Hematopoietic multipotent progenitor cell (in vitro differentiated cells): ENCODE measurements at places on chromosomes 1 and 21. TPM values are rescaled to one million over a fixed set of nuclear protein-coding genes. Genes with fewer than 3 reads are reported as not detected.

DNA sequence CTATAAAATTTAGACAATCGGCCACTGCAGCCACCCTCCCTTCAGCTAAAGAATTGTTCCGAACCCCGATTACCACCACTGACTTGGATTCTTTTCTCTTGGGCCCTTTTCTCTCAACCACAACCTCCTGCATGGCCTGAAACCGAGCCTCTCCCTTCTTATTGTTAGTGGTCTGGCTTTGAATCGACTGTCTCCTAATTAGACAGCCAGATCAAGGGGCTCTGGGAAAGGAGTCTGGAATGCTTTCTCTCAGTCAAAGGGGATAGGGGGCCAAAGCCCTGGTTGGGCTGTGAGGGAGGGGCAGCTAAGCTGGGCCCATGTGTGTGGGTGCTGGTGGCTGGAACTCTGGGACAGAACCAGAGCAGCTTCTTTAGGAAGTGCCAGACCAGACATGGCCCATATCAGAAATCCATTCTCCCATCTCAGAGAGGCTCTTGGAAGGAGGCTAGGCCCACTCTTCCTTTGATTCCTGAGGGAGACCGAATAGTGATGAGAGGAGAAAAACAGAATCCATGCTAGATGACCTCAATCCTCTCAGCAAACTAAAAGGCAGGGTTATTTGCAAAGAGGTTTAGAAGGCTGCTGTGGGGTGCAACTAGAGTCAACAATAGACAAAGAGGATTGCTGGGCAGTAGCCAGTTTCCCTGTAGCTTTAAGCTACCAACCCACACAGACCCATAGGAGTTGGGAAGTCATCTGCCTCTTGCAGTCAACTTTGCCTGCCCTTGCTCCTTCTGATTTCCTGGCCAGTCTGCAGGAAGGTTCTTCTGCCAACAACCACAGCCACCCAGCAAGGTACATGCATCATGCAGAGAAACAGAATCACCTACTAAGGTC lies 117.6 kb downstream of the AK5 start:
- no peak for DNase-seq

DNA sequence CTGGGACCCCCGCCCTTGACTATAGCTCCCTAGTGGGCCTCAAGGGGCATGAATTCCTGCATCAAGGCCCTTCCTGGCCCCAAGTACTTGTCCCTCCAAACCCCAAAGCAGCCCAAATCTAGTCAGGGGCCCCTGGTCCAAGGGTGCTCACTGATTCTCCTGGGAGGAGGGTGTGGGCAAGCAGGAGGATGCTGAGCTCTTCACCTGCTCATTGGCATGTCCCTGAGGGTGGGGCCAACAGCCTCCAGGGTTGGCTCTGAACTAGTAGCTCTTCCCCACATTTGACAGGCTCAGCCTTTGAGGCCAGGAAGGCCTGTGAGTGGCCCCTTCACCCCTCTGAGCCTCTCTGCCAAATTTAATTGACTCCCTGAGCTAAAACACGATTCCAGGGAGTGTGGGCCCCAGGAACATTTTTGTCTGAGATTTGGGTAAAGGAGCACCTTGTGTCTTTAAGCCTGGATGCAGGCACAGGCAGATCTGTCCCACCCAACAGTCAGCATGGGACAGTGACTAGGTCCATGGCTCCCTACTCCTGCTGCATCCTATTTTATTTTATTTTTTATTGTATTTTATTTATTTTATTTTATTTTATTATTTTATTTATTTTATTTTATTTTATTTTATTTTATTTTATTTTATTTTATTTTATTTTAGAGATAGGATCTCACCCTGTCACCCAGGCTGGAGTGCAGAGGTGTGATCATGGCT lies 11.0 kb upstream of the WNT9A start:
- DNase-seq, result no peak

DNA sequence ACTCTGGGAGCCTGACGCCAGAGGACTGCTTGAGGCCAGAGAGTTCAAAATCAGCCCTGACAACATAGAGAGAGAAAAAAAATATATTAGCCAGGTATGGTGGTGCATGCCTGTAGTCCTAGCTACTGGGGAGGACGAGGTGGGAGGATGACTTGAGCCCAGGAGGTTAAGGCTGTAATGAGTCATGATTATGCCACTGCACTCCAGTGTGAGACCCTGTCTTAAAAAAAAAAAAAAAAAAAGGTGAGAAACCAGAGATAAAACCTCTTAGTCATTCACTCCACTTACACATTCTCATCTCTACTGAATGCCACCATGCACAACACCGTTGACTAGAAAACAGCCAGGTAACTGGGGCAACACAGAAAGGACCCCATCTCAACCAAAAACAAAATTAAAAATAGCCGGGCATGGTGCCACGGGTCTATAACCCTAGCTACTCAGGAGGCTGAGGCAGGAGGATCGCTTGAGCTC lies 178.1 kb downstream of the SLC45A1 start:
- DNase-seq, result no peak

DNA sequence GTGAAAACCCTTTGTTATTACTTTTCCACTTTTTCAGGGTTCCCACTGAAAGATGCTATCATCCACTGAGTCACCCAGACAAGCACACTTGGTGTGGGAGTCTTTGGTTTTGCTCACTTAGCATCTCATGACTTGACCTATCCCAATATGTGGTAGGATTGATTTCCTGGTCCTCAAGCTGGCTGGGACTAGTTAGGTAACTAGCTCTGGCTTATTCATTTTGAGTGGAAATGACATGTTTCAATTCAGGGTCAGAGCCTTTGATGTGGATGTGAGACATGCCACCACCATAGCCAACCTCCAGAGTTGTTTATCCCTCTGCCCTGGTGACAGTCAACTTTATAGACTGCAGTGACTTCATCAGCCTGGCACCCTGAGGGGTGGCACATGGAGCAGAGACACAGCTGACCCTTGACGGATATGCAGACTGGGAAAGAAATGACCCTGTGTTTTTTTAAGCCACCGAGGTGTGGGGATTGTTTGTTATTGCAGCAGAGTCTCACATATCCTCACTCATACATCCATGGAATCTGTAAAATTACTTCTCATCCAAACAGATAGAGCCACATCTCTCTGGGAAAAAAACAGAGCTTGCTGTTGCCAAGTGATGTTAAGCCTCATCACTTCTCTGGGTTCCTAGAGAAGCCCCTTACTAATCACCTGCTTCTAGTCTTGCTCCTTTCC lies 699.9 kb downstream of the MATN1 start:
- DNase-seq, result no peak

DNA sequence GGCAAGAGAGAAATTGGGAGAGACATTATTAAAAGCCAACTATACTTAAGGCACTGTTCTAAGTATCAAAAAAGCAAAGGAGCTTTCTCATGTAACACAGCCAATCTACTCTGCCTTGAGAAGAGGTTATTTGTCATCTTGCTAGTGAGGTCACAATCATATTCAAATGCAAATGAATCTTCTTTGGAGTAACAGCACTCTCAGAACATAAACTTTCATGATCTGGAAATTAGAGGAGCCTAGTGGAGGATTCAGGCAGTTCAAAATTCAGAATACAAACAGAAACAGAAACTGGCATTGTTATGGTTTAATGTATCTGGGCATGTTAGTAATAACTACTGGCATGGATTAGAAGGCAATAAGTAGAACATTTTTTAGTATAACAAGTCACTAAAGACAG lies 57.4 kb downstream of the ARID4B start:
- peak; percentile 44 for DNase-seq

SLAMF8 gene
- total RNA-seq, result 0.27 TPM
